ENCODE measurements at places on chromosomes 13 and 19. TPM values are rescaled to one million over a fixed set of nuclear protein-coding genes. Genes with fewer than 3 reads are reported as not detected.

Gene ZNF709
- total RNA-seq: 16.1 TPM

Gene KANK3
- 8.1 TPM for total RNA-seq

Gene CAMSAP3
- 0.90 TPM for total RNA-seq

Gene CBY2
- 0.21 TPM for total RNA-seq

Gene MAP4K1
- 2.2 TPM for total RNA-seq

Gene GPR18
- 0.63 TPM for total RNA-seq

Gene PRR20C
- total RNA-seq: not detected

Gene THSD1
- 15.1 TPM for total RNA-seq

Gene NCLN
- 10.5 TPM for total RNA-seq

GRCh38 chr13:33870046-33870668 is 52.2 kb downstream of the RFC3 start:
- DNase-seq: no peak

- DNase-seq: no peak
Observed at GRCh38 chr19:50039968-50040367, 14.2 kb downstream of the ZNF473 start.

GRCh38 chr13:97478247-97478646 is 44.3 kb downstream of the RAP2A start:
- DNase-seq: no peak

DNA sequence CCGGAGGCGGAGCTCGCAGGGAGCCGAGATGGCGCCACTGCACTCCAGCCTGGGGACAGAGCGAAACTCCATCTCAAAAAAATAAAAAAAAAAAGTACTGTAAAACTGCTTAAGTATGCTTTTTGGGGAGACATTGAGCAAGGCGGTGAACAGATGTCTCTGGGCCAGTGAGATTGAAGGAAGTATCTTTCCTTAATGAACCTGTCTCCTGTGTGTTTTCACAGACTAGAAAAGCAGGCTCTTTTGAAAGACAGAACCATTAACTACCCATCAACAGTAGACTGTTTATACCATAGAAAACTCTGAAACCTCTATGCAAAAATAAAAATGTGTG is 1.5 kb upstream of the ECH1 start:
- DNase-seq: no peak

DNA sequence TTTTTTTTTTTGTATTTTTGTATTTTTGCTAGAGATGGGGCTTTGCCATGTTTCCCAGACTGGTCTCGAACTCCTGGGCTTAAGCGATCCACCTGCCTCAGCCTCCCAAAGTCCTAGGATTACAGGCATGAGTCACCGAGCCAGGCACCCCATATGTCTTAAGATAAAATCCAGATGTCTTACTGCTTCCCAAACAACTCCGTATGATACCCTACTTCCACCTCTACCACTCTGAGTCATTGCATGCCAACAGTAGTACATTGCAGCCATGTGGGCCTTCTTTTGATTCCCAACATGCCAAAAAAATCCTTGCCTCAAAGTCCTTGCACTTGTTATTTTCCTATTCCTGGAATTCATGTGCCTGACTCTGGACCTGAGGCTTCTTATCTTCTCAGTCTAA is 799.2 kb downstream of the GPC5 start:
- DNase-seq: no peak

GRCh38 chr13:80379245-80379644 is 38.3 kb upstream of the SPRY2 start:
- DNase-seq: no peak

DNA sequence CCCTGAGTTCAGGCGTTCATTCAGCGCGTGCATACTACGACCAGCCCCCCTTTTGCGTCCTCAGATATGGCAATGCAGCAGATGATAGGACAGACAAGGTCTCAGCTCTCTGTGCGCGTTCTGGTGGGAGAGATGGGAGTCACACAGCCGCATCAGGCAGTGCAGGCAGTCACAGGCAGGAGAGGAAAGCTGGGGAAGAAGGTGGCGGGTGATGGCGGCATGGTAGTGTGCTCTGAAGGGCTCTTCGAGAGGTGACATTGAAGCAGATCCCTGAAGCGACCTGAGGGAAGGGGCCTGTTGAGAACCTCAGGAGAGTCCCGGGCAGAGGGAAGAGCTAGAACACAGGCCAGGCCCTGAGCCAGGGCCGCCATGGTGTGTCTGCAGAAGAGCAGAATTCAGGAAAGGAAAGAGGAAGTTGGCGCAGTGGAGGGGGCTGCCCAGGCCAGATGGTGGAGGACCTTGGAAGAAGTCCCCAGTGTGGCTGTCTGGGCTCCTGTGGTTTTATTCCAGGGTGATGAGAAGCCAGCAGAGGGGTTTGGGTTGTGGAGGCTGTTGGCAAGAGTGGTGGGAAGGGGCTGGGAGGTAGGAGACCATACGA is 3.5 kb downstream of the USF2 start:
- DNase-seq: no peak

DNA sequence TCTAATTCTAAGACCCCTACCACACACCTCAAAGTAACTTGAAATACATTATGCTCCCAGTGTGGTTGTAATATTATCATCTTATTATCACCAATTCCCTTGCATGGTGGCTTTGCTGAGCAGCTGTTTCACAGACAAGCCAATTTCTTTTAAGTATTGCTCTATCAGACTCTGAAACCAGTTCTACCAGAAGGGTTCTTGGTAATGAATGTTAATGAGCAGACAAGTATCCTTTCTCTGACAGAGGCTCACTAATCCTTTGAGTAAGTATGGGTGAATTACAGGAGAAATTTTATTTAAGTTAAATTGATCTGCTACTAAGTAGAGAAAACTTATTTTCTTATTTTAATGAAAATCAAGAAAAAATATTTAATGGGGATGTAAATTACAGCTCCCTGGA is 326.0 kb downstream of the GPC6 start:
- no peak for DNase-seq

GRCh38 chr13:27137759-27138158 is 33.9 kb downstream of the USP12 start:
- no peak for DNase-seq

DNA sequence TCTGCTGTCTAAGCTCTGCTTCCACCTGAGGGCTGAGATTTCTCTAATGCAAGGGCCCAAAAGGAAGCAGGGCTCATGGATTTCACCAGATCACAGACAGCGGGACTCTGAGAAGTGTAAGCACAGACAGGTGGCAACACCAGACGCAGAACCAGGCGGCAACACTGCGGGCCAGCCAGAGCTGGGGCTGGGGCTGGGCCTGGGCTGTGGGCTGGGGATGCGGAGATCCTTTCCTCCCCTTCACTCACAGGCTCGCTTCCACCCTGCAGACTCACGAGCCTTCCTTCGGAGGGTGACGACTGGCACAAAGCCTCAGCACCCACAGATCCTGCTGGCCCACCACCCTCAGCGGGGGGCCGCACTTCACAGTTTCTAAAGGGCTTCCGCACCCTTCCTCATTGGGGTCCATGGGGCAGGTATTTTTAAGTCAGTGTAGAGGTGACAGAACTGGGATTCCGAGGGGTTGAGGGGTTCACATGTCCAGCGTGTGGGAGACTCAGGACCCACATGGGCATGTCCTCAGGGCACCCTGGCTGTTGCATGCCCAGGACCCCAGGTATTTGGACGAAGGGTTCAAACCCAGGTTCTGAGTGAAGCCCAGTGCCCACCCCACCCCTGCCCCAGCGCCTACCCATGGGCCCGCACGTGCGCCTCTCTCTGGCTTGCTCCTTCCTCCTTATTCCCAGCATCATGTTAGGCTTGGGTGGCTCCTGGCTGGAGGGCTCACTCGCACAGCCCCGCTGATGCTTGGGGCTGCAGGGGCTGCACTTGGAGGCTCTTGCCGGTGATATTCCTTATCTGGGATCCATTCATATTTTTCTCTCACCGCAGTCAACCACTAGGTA is 137.3 kb upstream of the GPR12 start:
- no peak for DNase-seq

DNA sequence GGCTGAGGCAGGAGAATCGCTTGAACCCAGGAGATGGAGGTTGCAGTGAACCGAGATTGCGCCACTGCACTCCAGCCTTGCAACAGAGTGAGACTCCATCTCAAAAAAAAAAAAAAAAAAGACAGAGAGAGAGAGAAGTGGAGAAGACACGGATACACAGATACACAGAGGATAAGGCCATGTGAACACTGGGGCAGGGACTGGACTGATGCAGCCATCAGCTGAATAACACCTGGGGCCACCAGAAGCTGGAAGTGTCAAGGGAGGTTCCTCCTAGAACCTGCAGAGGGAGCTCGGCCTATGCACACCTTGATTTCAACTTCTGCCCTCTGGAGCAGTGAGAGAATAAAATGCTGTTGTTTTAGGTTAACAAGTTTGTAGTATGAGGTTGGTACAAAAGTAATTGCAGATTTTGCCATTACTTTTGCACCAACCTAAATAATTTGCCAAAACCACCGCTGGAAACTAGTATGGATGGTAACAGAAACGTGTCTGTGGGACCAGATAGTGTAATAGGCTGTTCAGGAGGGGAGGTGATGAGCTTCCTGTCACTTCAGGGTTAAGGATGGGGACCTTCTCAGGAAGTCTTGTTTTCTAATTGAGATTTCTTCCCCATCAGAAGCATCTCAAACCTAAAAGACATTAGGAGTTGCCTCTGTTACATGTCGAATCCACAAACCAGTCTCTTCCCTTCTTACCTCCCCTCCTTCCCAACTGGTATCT is 36.4 kb upstream of the IGSF23 start:
- DNase-seq: no peak

DNA sequence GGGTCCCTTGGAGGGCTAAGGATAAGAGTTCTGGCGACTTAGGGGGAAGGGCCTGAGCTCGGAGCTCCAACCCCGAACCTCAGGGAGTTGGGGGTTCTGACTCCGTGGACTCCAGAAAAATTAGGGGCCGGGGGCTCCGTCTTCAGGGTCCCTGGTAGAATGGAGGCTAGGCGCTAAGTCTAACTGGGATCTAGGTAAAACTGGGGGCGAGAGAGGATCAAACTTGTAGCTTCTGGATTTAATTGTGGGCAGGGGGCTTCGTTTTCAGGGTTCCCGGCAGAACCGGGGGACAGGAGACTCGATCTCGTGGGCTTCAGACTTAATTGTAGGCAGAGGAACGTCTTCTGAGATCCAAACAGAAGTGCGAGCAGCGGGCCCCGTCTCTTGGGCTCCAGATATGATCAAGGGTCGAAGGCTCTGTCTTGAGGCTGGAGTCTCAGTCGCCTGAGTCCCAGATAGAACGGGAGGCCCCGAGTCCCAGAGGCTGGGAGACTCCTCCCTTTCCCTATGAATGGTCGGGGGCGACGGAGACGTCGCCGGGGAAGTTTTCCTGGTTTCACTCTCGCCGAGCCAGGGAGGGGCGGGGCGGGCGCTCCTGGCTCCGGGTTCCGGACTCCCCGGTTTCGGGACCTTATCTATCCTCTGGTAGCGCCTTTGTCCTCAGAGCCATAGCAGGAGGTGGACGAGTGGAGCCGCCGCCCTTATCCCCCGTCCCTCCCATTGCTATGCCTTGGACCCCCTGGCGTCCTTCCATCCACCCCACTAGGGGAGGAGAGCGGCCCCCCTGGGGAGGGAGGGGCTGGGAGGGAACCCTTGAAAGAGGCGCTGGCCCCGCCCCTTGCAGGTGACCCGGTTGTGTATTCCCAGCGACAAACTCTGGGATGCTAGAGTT is 1.3 kb downstream of the NECTIN2 start:
- peak; percentile 31 for DNase-seq
